NCI-H524 treated with DMSO at 0.1 percent for 48 hours (cell line): ENCODE measurements at places on chromosomes 11 and 22.

GRCh38 chr11:58061813-58062212, 31.1 kb downstream of the OR6Q1 start:
- DNase-seq = no peak

DNA sequence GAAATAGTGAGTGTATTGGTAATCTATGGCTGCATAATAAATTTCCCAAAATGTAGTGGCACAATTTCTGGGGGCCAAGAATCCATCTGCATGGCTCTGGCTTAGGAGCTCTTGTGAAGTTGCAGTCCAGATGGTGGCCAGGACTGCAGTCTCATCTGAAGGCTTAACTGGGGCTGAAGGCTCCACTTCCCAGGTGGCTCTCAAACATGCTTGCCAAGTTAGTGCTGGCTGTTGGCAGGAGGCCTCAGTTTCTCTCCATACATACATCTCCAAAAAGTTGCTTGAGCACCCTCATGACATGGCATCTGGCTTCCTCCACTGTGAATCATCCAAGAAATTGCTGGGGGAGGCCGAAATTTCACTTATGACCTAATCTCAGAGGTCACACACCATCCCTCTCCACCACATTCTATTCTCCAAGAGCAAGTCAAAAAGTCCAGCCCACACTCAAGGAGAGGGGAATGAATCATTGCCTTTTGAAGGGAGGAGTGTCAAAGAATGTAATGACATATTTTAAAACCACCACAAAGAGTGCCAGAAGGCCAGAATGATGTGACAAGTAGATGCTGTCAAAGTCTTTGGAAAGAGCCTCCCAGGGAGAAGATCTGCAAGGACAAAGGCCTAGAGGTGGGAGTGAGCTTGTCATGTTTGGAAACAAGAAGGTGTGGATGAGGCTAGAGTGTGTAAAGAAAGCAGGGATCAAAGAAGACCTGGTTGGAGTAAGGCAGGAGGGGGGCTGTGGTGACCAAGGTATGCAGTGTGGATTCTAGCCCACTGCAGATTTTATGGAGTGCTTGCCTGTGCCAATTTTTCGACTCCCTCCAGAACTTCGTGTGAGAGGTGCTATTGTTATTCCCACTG, 566.2 kb downstream of the MIAT start:
- DNase-seq = no peak

- no peak for DNase-seq
These were observed 41.0 kb upstream of the CD5 start for GRCh38 chr11:61061081-61061826.

DNA sequence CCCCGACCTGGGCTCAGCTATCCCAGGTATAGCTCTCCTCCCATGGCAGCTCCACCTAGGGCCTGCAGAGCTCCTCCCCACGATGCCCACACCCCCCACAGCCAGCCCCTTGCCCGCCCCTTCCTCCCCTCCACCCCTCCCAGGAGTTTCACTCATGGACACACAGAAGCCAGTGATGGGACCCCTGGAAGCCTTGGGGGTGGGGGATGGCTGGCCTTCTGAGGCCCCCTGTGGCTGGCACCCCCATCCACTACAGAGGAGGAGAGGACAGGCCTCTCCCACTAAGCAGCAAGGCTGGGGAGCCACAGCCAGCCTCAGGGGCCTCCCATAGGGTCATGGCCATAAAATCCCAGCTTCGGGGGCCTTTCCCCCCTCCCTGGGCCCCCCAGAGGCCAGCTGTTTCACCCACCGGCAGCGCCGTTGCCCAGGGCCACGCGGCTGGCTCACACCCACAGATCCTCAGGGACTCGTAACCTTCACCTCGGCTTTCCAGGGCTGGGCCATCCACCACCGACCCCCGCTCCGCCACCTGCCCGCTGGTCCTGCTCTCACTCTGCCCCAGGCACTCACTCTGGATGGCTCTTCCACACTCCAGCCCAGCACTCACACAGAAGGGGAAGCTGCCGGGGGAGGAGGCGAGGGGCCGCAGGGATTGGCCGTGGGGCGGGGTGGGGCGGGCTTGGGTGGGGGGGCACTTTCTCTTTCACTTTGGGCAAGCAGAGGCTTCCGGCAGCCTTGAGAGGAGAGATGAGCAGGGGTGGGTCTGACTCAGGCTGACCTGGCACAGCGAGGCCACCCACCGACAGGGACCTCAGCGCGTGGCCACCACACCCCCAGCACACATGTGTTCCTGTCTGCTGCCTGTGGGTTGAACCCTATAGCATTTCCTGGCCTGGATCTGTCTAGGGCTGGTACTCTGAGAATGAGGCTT, 2.2 kb downstream of the SLC25A22 start:
- DNase-seq = no peak

GRCh38 chr11:4684631-4685285, 12.9 kb downstream of the OR51E2 start:
- no peak for DNase-seq

GRCh38 chr11:27912916-27913315, 195.0 kb downstream of the KIF18A start:
- no peak for DNase-seq

GRCh38 chr22:32571761-32572160, 97.2 kb downstream of the FBXO7 start:
- no peak for DNase-seq

DNA sequence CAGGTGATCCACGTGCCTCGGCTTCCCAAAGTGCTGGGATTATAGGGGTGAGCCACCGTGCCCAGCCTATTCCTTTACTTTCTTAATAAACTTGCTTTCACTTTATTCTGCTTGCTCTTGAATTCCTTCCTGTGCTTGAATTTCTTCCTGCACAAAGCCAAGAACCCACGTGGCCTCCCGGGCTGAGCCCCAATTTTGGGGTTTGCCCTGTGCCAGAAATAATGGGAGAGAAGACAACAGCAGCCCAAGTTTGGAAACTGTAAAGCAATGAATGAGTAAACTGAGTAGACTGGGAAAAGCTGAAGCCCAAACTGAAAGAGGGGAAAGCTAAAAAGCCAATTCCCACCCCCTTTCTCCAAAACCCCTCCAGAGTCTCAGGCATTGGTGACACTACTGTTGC, 136.4 kb downstream of the NECTIN1 start:
- DNase-seq = no peak

- DNase-seq = no peak
These were observed 96.5 kb upstream of the FGF3 start for GRCh38 chr11:69915501-69916250.

- DNase-seq = no peak
These were observed 92.9 kb downstream of the RPS6KA4 start for GRCh38 chr11:64451856-64452255.

DNA sequence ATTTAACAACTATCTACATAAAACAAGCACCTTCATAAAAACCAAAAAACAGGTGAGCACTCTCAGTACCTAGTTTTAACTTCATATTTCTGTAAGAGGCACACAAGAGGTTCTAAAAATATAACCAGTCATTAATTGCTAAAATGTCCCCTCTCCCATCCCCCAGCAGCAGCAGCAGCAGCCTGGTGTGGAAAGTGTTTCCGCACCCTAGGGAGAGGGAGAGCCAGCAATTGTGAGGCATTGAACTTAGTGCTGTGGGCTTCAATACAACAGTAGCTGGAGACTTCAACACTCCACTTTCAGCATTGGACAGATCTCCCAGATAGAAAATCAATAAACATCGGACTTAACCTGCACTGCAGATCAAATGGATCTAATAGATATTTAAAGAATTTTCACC, 1158.5 kb downstream of the JRKL start:
- DNase-seq = no peak

GRCh38 chr11:6742260-6742659, 29.5 kb downstream of the OR2AG2 start:
- no peak for DNase-seq

DNA sequence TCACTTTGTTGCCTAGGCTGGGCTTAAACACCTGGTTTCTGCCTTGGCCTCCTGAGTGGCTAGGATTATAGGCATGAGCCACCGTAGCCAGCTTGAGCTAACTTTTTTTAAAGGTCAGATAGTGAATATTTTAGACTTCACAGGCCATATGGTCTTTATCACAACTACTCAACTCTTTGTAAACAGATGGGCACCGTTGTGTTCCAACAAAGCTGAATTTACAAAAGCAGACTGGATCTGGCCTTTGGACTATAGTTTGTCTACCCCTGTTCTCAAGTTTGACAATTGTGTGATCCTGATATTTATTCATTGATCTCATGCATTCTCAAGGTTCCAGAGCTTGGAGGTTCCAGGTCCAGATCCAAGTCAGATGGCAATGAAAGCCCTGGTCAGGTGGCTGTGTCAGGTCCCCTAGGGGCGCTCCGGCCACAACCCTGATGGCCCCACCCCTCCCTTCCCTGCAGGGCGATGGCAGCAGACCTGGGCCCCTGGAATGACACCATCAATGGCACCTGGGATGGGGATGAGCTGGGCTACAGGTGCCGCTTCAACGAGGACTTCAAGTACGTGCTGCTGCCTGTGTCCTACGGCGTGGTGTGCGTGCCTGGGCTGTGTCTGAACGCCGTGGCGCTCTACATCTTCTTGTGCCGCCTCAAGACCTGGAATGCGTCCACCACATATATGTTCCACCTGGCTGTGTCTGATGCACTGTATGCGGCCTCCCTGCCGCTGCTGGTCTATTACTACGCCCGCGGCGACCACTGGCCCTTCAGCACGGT, 15.8 kb downstream of the P2RY2 start:
- peak; percentile 11 for DNase-seq

GRCh38 chr22:30969532-30970355, 679 bp downstream of the TUG1 start:
- no peak for DNase-seq

DNA sequence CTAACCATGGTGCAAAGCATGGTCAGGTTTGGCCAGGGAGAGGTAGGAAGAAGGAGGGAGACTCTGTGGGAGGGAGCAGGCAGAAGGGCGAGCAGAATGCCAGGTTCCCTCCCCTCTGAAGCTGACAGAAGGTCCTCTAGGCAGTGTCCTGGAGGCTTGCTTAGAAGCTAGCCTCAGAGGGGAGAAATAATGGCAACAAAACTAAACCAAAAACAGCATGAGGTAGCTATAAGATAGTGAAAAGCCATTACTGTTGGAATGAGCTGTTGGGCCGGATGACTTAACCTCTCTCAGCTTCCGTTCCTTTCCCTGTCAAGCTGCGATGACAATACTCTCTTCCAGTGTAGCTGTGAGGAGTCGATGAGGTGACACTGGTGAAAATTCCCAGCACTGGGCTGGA, 36.6 kb downstream of the RASSF10 start:
- DNase-seq = no peak

DNA sequence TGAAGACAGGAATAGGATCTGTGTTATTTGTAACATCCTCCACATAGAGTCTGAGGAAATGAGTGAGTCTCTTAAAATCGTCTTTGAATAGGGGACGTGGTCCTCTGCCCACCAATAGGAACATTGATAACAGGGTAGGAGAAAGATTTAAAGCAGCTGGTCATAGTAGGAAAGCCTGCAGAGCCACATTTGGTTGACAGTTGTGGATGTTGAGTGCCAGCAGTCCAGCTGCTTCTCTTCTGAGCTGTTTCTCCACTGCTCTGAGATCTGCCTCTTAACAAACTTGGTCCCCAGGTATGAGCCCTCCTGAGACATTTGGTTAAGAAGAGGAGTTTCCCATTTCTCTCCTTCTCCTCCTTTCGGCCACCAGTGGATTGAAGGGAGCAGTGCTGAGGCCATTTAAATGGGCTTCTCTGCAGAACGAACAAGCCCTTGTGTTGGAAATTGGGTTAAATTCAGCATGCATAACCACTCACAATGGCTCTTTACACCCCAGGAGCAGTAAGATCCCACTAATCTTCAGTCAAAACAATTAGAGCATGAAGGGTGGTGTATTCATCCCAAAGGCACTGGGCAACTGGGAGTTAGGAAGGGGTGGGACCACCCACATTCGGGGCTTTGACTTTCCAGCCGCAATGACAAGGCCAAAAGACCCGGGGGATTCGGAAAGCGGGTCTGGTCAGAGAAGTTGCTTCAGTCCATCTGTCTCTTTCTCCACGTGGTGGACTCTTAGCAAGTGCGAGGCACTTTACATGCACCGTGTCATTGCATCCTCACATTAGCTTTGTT, 32.3 kb downstream of the MIAT start:
- DNase-seq = no peak

DNA sequence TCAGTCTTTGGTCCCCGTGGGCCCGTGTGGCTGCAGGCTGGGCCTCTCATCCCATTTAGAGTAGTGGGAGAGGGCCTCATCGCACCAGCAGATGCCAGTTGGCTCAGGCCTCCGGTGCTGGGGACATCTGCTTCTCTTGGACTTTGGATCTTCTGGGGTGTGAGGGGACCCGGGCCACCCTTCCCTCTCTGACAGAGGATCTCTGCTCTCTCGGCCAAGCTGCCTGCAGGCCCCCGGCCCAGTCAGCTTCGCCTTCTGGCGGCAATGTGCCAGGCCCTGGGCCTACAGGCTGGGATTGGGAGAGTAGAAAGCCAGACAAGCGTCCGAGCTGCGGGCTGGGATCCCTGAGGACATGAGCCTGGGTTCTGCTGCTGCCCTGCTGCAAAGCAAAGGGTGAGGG, 15.0 kb upstream of the FGF3 start:
- DNase-seq = no peak

GRCh38 chr11:128532016-128532571, 55.3 kb downstream of the ETS1 start:
- DNase-seq = no peak

GRCh38 chr11:66492161-66492865, 12.1 kb downstream of the DPP3 start:
- DNase-seq = peak; percentile 70

- no peak for DNase-seq
These were observed 531.9 kb upstream of the ISX start for GRCh38 chr22:34534101-34534500.

DNA sequence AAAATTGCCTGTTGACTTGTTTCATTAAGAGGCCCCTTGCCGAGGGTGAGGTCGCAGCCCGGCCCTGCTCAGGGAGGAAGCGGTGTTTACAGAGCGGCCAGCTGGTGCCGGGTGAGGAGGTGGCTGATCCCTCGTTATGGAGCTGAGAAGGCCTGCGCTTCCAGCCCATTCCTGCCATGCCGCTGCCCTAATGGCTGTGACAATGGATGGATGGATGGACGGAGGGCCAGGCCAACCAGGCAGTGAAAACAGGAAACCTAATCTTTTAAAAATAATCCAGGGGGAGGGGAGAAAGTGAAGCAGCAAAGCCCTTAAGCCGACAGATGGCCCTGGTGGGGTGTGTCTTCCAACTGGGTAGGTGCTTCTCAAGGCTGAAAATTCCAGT, 38.5 kb downstream of the BCR start:
- DNase-seq = peak; percentile 100

- no peak for DNase-seq
These were observed 4.2 kb downstream of the AMPD3 start for GRCh38 chr11:10459029-10459970.

GRCh38 chr11:94043241-94043640, 22.1 kb downstream of the HEPHL1 start:
- DNase-seq = no peak

DNA sequence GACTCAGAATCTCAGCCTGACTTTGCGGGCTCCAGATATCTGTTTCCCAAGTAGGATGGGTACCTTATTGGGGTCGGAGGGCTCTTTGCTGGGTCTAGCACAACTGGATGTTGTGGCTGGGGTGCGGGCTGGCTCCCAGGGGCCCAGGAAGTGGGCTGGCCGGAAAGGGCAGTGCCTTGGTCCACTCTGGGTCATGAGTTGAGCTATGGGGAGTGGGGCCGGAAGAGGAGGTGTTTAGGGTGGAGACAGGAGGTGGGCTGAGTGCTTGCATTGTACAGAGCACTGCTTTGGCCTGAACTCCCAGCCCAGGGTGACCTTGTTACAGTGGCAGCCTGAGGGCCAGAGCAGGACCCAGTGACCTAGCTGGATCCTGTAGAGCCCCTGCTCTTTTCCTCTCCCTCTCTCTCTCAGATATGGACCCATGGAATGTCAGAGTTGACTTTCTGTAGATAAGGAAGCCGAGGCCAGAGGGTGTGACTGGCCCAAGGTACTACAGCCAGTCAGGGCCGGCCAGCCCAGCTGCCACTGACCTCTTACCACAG, 13.2 kb downstream of the PHLDB1 start:
- DNase-seq = no peak

GRCh38 chr11:131533149-131533548, 162.7 kb downstream of the NTM start:
- no peak for DNase-seq
